ENCODE measurements at places on chromosomes 16 and 17.

DNA sequence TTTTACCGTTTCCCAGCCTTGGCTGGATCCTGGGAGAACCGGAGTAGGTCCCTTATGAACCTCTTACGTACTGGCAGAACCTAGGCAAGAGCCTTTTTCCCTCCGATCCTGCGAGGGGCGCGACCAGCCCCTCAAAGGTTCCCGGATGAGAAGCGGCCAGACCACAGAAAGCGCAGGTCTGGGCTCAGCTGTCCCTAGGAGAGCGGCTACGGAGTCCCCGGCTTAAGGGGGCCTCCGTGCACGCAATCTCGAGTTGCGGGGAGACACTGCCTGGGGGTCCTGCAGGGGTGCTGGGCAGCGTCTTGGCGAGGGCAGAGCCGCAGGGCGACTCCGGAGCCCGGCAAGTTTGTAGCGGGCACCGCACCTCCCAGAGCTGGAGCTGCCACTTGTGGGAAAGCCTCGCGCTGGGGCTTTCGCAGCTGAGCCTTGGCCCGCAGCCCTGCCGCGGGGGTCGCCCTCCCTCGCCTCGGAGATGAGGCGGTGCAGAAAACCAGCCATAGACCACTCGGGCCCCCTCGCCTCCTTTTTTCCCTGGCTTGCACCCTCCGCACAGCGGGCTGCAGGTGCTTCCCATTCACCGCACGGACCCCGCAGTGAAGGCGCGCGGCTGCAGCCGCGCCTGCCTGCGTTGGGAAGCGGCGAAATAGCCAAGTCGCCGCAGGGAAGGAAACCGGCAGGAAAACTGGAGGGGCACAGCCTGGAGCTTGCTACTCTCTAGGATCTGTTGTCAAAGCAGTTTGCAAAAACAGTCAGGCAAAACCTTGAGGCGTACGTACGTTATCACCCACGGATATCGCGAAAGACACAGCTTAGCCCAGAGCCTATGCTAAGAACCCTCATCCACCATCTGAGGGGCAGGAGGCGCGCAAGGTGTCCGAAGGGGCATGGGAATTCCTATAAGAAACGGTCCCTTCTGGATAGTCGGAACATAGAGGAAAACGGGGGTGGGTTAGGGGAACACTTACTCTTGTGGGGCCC is 834 bp downstream of the CDH8 start:
- H3K27me3 ChIP-seq = peaks cover 30% of the 10 kb centered on the region
- peak overlapping the region; percentile 24 for H3K4me3 ChIP-seq
- H3K4me1 ChIP-seq = peaks cover 22% of the 10 kb centered on the region

- no peak overlapping the region for H3K27ac ChIP-seq
- no peak overlapping the region for H3K4me3 ChIP-seq
- H3K4me1 ChIP-seq = no peaks in the 10 kb centered on the region
- no peak for DNase-seq
- H3K27me3 ChIP-seq = peaks cover 88% of the 10 kb centered on the region
- no peaks in the 10 kb centered on the region for H3K36me3 ChIP-seq
These were observed 136.6 kb downstream of the ENGASE start for GRCh38 chr17:79211061-79211770.

DNA sequence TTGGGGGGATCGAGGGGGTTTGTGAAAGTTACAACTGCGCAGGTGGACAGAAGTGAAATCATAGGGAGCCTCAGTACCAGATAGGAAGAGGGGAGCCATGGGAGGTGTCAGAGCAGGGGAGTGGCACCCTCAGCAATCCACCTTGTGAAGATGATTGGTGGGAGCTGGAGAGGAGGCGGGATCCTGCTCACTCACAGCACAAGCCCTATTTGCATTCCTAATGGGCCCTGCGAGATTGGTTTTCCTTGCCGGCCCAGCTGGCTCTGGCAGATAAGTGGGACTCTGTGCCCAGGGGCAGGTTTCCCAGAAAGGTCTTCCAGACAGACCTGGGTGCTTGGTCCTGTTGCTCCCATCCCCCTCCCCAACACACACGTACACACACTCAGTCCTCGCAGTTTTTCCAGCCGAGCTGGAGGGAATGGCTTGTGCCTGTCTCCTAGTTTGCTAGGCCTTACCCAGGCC is 9.4 kb downstream of the WNT3 start:
- no peak for DNase-seq
- H3K27ac ChIP-seq = no peak overlapping the region
- peaks cover 6% of the 10 kb centered on the region for H3K4me1 ChIP-seq
- H3K4me3 ChIP-seq = no peak overlapping the region
- H3K36me3 ChIP-seq = no peaks in the 10 kb centered on the region

- DNase-seq = no peak
- H3K4me1 ChIP-seq = peaks cover 2% of the 10 kb centered on the region
- H3K36me3 ChIP-seq = no peaks in the 10 kb centered on the region
- H3K27me3 ChIP-seq = no peaks in the 10 kb centered on the region
These were observed 53.3 kb upstream of the KCNJ16 start for GRCh38 chr17:70021726-70022125.

- no peaks in the 10 kb centered on the region for H3K27me3 ChIP-seq
- no peak for DNase-seq
- H3K36me3 ChIP-seq = no peaks in the 10 kb centered on the region
- no peak overlapping the region for H3K4me3 ChIP-seq
These were observed 58.2 kb downstream of the FTO start for GRCh38 chr16:53761962-53762703.

- H3K36me3 ChIP-seq = no peaks in the 10 kb centered on the region
- H3K27me3 ChIP-seq = no peaks in the 10 kb centered on the region
- no peak for DNase-seq
These were observed 772.1 kb upstream of the RBFOX1 start for GRCh38 chr16:6560306-6561100.

DNA sequence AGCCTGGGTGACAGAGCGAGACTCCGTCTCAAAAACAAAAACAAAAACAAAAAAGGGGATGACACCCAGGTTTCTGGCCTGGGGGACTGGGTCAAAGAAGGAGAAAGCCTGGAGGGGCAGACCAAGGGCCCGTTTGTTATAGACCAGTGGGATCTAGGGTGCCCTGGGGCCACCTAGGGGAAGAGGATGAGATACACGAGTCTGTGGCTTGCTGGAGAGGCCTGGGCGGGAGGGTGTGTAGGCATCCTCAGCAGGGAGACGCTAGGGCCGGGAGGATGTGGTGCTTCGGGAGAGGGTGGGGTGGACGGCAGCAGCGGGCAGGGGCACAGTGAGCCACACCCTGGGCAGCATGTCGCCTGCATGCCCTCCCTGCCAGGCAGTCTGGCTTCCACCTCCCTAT is 17.1 kb upstream of the CRK start:
- peaks cover 87% of the 10 kb centered on the region for H3K36me3 ChIP-seq
- no peak overlapping the region for H3K4me3 ChIP-seq
- no peak overlapping the region for H3K27ac ChIP-seq
- no peak for DNase-seq
- H3K27me3 ChIP-seq = no peaks in the 10 kb centered on the region

DNA sequence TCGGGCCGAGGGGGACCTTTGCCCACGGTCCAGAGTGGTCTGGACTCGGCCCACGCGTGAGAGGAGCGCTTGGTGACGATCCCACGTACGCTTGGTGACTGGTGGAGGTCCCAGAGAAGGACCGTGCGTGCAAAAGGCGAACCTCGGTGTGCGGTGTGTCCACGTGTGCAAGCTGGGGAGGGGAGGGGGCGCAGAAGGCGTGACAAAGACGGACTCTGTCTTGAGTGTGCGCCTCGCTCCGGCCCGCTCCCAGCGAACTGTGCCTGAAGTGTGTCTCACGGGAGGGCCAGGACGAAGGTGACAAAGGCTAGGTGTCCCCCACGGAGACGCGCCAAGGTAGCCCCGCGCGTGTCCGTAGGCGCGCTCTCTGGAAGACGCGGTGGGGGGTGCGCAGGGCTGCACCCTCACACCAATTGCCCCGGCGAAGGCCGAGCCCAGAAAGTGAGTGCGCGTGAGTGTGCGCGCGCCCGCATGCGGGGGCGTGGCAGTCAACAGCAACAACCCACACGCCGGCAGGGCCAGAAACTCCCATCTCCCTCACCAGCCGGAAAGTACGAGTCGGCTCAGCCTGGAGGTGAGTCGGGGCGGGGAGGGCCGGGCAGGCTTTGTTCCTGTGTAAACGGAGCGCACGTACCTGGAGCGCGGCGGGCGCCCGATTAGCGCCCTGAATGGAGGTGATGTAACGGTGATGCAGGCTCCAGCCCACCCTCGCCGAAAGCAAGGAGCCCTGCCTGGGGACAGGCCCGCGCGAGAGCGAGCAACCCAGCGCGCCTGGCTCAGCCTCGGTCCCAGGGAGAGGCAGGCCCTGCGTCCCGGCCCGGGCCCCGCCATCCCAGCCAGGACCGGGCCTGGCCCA is at the start of gene GPRC5C:
Gene GPRC5C, plus strand, starts transcription at position 521 of the 856 bp plus-strand sequence. CDS start 7,689 bp downstream, outside the sequence.
- H3K27me3 ChIP-seq = peaks cover 44% of the 10 kb centered on the region
- H3K4me1 ChIP-seq = peaks cover 57% of the 10 kb centered on the region
- peaks cover 1% of the 10 kb centered on the region for H3K36me3 ChIP-seq
- peak within 1 kb of the TSS; percentile 99 for H3K27ac ChIP-seq
- H3K4me3 ChIP-seq = peak within 1 kb of the TSS; percentile 91

GRCh38 chr16:6827931-6828330 is 504.7 kb upstream of the RBFOX1 start:
- H3K27me3 ChIP-seq = no peaks in the 10 kb centered on the region
- no peak overlapping the region for H3K4me3 ChIP-seq
- H3K36me3 ChIP-seq = no peaks in the 10 kb centered on the region

DNA sequence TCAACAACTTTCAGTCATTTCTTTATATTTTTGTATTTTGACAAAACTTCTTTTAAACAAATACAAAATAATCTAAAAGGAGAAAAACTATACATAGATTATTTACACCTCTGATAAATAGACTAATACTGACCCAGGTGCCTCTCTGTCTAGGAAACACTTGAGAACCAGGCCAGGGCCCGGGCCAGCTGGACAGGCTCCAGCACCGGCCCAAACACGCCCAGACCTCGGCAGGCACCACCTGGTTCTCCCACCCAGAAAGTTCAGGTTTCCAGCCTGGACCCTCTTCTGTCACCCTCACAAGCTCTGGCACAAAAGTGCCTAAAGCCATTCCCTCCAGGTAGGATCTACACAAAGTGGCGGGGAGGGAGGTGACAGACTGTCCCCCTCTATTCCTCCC is 97.0 kb upstream of the DNAH17 start:
- H3K36me3 ChIP-seq = peaks cover 63% of the 10 kb centered on the region
- DNase-seq = no peak
- H3K27ac ChIP-seq = no peak overlapping the region
- no peaks in the 10 kb centered on the region for H3K27me3 ChIP-seq

DNA sequence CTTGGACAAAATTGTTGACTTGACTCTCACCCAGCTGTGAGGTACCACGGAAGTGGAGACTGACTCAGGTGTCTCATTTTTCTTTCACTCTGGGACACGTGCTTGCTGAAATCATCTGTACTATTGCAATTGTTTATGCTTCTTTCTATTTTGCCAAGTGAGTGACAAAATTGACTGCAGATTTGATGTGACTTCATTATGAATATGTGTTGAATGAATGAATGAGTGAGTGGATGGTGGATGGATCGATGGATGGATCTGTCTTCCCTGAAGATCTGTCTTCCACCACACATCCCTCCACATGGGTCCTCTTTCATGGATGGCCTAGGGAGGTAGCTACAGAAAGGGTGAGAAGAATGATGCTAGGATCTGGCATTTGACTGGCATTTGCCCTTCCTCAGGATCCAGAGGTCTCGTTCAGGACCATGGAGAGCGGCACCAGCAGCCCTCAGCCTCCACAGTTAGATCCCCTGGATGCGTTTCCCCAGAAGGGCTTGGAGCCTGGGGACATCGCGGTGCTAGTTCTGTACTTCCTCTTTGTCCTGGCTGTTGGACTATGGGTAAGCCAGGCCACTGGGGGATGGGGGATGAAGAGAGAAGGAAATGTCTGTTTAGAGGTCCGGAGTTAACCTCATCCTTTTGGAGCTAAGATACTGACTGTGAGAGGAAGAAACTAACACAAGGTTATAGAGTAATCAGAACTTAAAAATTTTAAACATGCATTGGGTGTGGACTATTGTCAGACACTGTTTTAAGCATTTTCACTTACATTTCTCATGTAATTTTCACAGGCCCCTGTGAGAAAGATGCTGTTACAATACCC is 12.7 kb downstream of the SLC5A11 start:
- peak; percentile 69 for DNase-seq
- peaks cover 6% of the 10 kb centered on the region for H3K4me1 ChIP-seq
- H3K27ac ChIP-seq = no peak overlapping the region
- no peaks in the 10 kb centered on the region for H3K36me3 ChIP-seq
- no peaks in the 10 kb centered on the region for H3K27me3 ChIP-seq
- H3K4me3 ChIP-seq = no peak overlapping the region

GRCh38 chr17:20952183-20952582 is 90.6 kb downstream of the USP22 start:
- no peaks in the 10 kb centered on the region for H3K27me3 ChIP-seq
- H3K4me1 ChIP-seq = peaks cover 5% of the 10 kb centered on the region
- H3K4me3 ChIP-seq = no peak overlapping the region
- no peak for DNase-seq

- no peak overlapping the region for H3K4me3 ChIP-seq
- H3K36me3 ChIP-seq = no peaks in the 10 kb centered on the region
- H3K27me3 ChIP-seq = no peaks in the 10 kb centered on the region
- DNase-seq = no peak
- no peaks in the 10 kb centered on the region for H3K4me1 ChIP-seq
These were observed 42.9 kb downstream of the CPD start for GRCh38 chr17:30421592-30421991.

DNA sequence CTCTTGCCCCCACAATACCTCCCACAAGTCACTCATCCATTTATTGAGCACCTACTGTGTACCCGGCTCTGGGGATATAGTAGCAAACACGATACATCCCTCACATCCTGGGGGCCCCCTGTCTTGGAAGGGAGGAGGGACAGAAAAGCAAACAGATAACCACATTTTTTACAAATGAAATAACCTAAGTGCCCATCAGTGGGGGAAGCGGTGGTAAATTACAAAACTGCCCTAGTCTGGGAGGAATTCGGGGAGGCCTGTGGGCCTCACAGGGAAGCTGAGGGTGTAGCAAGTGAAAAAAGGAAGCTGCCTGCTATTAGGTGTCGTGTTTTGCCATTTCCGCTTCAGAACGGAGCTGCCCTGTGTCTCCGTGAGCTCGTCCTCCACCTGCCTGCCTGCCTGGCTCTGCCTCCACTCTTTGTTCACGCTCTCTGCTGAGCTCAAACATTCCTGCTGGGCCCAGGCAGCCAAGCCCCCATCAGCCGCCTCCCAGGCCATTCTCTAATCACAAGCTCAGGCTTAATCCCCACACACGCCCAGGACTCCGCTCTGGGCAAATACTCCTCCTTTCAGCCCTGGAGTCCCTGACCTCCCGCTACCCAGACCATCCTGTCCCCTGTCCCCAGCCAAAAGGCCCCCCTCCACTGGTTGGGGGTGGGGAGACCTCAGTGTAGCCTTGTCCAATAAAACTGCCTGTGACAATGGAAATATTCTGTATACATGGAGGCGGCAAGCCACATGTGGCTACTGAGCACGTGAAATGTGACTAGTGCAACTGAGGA is 10.2 kb upstream of the SEC14L5 start:
- no peaks in the 10 kb centered on the region for H3K36me3 ChIP-seq
- H3K4me1 ChIP-seq = peaks cover 38% of the 10 kb centered on the region
- no peak overlapping the region for H3K4me3 ChIP-seq
- no peaks in the 10 kb centered on the region for H3K27me3 ChIP-seq
- H3K27ac ChIP-seq = peak overlapping the region; percentile 81
- no peak for DNase-seq

- peaks cover 62% of the 10 kb centered on the region for H3K36me3 ChIP-seq
- H3K27me3 ChIP-seq = no peaks in the 10 kb centered on the region
- H3K4me1 ChIP-seq = peaks cover 9% of the 10 kb centered on the region
These were observed 1.4 kb downstream of the SAP30BP start for GRCh38 chr17:75668489-75668888.

Measured in mesenchymal stem cell (in vitro differentiated cells and primary cell).